Naive thymus-derived CD4-positive, alpha-beta T cell (primary cell): ENCODE measurements at places on chromosomes 11 and 22. TPM values are rescaled to one million over a fixed set of nuclear protein-coding genes. Genes with fewer than 3 reads are reported as not detected.

Gene TRIM49C
- total RNA-seq: not detected in 2 replicates

Gene RASGRP2
- 654 TPM for total RNA-seq

Gene PLAAT4
- total RNA-seq: 132 TPM

Gene OR8A1
- not detected for total RNA-seq

Gene CTSF
- total RNA-seq: 49.7 TPM

Gene PNPLA5
- total RNA-seq: not detected in 2 replicates

Gene PARVG
- 205 TPM for total RNA-seq

Gene SBF1
- 183 TPM for total RNA-seq

DNA sequence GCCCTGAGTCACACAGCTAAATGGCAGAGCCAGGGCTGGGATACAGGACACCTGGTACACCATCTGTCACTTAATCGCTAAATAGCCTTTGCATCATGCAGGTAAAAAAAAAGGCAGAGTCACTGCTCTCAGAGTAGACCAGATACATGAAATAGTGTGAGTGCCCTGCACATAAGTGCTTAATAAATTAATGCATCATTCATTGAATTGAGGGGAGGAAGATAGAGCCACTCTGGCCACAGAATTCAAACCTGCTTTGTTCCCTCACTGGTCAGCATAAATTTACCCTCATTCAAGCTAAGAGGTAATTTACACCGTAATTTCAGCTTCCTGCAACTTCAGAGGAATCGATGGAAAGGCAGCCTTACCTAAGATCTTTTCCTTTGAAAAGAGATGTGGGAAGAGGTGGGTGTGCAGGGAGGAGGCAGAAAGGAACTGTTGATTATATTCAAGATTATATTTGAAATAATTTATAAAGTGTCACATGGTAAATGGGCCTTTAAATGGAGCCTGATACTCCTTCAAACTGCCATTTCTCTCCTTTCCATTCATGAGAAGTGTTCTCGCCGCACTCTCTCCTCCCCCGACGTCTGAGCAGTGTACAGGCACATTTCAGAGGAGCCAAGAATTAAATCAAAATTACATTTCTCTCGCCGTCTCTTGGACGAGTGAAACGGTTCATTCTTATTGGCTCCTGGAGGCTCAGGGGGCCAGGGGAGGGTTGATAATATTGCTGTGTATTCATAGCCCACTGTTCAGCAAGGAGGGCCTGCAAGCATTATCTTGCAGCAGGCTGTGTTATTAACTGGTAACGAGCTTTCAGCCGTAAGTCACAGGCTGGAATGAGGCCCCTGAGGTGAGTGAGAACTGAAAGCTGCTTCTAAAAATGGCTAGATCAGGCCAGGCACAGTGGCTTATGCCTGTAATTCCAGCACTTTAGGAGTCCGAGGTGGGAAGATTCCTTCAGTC, 52.2 kb upstream of the HMGXB4 start:
- DNase-seq: no peak

DNA sequence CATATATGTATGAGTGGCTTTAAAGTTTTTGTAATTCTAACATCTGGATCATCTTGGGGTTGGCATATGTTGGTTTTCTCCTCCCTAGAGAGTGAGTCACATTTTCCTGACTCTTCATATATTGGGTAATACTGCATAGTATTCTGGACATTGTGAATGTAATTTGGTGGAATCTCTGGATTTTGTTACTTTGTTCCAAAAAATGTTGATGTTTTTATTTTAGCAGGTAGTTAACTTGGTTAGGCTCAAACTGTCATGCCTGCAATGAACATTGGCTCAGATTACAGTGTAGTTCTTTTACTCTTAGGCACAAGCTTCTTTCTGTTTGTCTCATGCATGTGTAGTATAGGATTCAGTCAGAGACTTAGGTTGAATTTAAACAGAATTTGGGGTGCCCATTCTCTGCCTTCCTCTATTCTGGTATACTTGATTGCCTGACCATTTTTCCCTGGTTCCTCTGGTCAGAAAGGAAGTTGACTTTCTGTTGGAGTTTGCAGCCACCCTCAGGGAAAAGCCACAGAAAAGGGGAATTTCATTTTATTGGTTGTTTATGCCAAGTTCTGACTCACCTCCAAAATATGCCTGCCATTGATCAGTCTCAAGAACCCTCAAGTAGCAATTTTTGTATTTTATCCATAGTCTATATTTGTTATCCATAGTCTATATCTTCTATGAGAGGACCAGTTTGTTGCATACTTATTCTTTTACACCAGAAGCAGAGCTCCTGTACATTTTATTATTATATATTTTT, 151.7 kb downstream of the UVRAG start:
- DNase-seq: no peak

GRCh38 chr11:44071157-44071556, 5.1 kb downstream of the ACCS start:
- DNase-seq: no peak

DNA sequence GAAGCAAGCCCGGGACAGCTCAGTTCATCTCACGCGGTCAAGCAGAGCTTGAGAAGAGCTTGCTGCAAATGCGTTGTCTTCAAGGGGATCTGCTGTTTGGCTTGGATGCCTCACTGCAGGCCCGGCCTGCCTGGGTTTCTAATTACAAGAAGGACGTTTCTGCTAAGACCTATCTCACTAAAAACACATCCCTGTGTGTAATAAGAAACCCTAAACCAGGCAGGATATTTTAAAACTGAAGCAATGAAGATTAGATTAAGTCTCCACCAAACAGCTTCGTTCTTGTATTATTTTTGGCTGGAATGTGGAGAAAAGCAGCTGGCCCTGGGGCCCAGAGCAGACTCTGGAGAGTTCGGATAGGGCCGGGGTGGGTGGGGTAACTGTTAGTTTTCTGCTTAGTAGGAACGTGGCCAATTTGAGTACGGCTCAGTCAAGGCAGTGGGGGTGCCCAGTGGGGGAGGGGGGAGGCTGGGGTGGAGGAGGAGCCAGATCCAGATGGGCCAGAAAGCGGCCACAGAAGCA, 6.0 kb downstream of the PKNOX2 start:
- DNase-seq: no peak

- no peak for DNase-seq
Measured at GRCh38 chr11:96607864-96608558, 218.2 kb downstream of the JRKL start.

DNA sequence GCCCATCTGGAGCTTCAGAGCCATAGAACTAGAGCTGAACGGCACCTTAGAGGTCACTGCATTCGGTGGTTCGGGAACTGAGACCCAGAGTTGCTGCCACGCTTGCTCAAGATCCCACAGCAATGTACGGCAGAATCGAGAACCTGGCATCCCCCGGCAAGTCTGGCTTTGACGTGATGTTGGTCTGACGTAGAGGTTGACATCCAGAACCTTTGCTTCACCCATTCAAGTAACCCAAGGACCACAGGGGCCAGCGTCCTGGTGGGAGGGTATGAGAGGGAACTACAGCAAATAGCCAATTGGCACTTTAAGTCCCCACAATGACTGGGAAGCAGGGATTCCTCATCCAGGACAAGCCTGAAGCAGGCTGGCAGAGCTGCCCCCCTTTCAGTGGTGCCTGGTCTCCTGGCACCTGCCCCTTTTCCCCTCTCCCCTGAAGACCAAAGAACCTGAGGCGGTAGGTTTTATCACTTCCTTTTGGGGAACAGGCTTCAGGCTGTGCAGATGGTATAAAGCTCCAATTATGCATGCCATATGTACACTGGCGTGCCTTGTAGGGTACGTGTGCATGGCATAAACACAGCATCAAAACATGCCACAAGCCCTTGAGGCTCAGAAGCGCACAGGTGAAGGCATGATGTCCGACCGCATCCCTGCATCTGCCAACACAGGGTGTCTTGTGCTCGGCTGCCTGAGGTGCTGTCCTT, 15.3 kb upstream of the TEF start:
- no peak for DNase-seq

DNA sequence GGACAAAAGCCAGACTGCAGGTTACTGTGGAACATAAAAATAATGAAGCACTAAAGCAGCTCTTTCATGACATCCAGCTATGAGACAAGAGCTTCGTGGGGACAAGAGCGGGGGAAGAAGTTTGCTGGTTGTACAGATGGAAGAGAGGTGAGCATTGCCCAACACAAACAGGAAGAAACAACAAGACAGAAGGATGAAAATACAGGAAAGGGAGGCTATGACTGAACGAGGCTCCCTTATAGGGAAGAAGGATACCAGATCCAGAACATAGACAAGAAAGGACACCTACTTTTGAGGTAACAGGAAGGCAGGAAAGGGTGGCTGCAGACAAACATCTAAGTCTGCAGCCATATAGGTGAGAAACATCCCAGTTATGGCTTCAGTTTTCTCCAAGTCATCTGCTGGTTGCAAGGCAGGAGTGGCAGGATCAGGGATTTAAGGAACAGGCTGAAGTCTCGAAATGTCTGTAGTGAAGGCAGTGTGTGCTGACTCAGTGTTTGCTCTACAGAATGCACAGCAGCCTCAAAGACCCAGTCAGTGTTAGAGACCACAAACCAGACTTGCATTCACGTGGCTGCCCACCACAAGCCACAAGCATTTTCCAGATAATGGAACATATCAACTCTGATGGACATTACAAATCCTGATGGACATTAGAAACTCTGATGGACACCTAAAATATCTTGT, 1.9 kb downstream of the CLTCL1 start:
- DNase-seq: no peak

- DNase-seq: no peak
Measured at GRCh38 chr11:111176603-111177002, 68.9 kb upstream of the POU2AF2 start.

- DNase-seq: no peak
Measured at GRCh38 chr11:69293819-69294505, at the start of gene MYEOV. TSS of gene MYEOV (plus strand) at chr11:69294155. CDS start at chr11:69295355, 1,200 bp downstream.

DNA sequence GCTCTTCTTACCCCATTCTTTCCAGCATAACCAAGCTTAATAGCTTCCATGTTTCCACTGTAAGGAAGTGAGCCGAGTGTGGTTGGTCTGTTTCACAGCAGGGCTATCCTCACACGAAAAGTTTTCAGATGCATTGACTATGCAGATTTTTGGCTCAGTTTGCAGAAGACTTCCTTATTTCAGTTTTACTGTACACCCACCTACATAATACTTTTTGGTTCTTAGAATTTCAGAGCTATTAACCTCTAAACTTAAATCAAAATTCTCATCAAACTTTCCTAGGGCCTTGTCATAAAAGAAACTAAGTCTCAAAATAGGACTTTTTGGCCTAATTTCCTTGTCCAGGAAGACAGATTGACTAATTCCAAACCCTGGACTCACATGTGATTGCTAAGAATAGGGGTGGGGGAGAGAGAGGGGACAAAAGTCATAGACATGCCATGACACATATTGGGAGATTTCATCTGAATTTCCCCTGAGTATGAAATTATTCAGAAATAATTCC, 7.3 kb upstream of the EHF start:
- no peak for DNase-seq

GRCh38 chr11:126181939-126182730, 29.3 kb downstream of the RPUSD4 start:
- DNase-seq: no peak
